ENCODE measurements at places on chromosomes 2 and 18.

- DNase-seq, result no peak
These were observed 44.1 kb downstream of the ERBB4 start for GRCh38 chr2:212494418-212495020.

DNA sequence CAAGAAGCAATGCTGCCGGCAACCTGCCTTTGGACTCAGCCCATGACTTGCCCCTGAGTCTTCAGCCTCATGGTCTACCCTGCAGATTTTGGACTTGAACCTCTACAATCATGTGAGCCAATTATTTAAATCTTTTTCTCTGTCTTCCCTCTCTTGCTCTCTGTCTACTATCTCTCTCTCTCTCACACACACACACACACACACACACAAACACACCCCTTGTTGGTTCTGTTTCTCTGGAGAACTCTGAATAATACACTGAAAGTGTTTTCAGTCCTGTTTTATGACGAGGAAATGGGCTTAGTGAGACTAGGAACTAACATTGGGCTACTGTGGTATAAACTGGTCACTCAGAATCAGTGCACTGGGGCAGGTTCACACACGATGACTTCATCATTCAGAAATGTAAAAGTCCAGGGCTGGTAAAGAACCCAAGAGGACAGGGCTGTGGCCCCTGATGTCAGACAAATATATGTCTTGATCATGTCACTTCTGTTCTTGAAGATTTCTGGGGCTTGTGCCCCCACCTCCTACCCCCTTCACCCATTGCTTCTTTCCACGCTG lies 266.1 kb upstream of the SIX2 start:
- no peak for DNase-seq

DNA sequence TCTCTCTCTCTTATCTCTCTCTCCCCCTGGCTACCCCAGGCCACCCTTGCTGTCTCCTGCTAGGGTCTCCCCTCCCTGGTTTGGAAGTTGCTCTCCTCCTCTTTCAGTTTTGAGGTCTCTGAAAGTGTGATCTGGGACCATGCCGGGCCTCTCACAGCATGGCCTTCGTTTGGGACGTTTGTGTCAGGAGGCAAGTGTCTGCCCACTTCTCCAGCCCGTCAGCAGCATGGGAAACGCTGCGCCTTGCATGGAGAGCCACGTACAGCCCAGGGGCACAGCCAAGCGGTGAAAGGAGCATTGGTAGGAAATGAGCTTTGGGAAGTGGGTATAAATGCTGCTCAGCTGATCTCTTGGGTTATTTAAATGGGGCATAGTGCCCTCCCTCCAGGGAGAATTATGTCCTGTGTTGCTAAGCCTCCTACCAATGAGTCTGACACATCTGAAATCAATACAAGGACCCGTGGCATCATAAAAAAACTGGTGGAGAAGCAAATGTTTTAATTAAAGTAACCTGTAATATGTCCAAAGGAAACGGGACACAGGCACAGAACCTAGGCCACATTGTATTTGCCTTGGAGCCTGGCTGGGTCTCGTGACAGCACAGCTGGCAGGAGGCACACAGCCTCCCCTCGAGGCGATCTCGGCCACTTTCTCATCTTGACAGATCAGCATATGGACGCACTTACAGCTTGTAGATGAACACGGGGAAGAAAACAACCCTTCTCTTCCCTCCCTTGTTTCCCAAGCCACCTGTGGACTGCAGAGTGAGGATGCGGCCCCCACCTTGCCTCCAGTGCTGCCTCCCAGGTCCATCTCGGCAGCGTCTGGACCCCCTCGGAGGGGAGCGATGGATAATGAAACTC lies 72.7 kb downstream of the SH3RF3 start:
- DNase-seq, result peak; percentile 63

DNA sequence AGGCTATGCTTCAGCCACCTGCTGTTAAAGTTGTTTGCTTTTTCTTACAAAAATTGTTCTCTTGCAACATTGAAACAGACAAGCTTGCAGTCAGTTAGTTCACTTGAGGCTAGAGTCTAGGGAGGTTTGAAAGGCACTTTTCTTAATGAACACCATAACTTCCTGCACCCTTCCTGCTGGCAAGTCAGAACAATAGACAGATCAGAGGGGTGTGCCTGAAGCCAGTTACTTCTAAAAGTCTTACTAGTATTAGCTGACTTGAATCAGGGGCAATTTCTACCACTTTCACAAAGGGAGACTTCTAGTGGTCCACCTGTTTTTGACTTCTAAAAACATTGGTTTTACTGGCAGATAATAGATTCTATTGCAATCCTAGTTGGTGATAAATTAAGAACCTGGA lies 367.4 kb upstream of the CDH20 start:
- DNase-seq, result no peak

DNA sequence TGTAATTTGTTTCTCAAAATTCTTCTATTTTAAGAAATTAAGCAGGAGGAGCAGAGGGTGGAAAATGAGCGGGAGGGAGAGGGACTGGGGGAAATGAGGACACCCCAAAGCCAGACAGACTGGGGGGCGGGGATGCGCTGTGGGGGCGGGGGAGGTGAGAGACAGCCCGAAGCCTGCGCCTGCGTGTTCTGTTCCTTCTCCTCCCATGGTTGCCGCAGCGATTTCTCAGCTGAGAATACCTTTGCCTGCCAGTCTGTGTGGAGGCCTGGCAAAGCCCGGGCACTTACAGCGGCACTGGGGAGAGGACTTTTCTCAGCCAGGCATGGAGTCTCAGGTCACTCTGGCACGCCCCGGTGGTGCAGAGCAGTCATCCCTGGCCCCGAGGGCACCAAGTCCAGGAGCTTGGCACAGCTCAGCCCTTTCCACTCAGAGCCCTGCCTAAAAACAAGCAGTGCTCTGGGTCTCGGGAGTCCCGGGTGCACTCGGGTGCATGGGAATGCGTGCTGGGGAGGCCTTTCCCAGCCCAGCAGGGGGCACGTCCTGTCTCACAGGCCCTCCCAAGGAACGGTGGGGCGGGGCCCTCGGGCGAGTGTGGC lies 289.3 kb upstream of the HS6ST1 start:
- DNase-seq, result no peak

- DNase-seq, result peak; percentile 47
These were observed 119.2 kb downstream of the PAX3 start for GRCh38 chr2:222179592-222179991.

GRCh38 chr18:877238-877637 lies 27.4 kb upstream of the ADCYAP1 start:
- DNase-seq, result no peak

GRCh38 chr2:128289439-128289838 lies 29.2 kb downstream of the HS6ST1 start:
- peak; percentile 97 for DNase-seq

- DNase-seq, result no peak
These were observed 72.2 kb upstream of the PHLPP1 start for GRCh38 chr18:62643181-62643580.

DNA sequence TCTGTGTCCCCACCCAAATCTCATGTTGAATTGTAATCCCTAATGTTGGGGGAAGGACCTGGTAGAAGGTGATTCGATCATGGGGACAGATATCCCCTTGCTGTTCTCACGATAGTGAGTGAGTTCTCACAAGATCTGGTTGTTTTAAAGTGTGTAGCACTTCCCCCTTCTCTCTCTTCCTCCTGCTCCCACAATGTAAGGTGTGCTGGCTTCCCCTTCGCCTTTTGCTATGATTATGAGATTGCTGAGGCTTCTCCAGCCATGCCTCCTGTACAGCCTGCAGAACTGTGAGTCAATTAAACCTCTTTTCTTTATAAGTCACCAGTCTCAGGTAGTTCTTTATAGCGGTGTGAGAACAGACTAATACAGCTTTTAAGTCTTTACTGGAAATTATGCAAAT lies 193.3 kb upstream of the RBBP8 start:
- no peak for DNase-seq
